Esophagus squamous epithelium (tissue), 5 donors: ENCODE measurements at places on chromosomes 2 and 18.

- no peak for DNase-seq
Observed at GRCh38 chr2:71891155-71891554, 256.5 kb downstream of the CYP26B1 start.

- DNase-seq = no peak
Observed at GRCh38 chr2:121717529-121717928, 19.1 kb downstream of the NIFK start.

- DNase-seq = no peak
Observed at GRCh38 chr2:197600306-197600705, 75.1 kb downstream of the RFTN2 start.

DNA sequence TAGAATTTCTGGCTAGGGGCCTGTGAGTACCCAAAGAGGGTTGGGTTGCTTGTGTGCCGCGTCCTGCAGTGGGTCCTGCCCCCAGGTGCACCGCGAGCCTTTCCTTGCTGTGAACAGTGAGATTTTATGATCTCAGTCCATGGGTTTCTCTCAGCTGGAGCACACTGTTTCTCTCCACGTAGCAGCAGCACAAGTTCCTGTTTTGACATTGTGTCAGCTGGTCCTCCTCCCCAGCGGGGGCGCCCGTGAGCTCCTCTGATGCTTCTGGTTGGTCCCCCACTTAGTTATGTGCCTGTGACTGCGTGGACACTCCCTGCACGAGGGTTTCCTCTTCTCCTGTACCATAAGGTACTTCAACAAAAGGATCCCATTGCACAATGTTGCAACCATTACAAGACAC, 29.8 kb downstream of the TSHZ1 start:
- no peak for DNase-seq

DNA sequence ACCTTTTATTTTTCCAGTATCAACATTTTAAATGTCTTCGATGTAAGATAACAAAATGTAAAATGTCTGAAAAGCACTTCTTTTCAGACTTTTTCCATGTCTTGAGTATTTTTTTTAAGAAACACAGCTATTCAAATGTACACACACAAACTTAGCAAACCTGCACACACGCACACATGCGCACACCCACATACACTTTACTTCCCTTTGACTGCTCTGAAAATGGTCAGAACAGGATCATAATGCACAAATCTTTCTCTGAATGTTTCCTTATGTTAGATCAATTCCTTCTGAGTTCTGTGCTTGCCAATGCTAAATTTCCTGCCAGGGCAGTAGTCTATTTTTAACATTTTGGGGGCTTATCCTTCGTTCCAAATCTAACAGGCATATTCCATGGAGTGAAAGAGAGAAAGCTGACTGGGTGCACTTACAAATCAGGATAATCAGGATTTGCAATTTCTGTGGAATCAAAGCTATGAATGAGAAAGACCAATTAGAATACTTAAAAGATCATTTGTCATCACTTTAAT, 136.3 kb downstream of the ZEB2 start:
- no peak for DNase-seq

GRCh38 chr2:99169534-99169933, 11.3 kb downstream of the MITD1 start:
- no peak for DNase-seq

DNA sequence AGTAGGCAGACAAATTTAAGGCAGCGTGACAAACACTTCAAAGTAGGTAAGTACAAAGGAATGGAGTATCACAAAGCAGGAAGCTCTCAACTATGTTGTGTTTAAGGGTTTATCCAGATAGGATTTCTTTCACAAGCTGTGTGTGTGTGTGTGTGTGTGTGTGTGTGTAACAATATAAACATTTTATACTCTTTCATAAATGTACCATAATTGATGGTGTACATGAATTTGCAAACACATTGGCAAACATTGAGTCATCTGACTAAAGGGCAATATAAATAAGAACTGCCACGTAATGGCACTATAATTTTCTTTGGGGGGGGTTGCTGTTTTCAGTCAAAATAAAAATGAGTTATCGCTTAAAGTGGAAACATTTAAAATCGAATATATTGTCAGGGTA, 1004.4 kb upstream of the DDX18 start:
- no peak for DNase-seq

- no peak for DNase-seq
Observed at GRCh38 chr2:69151931-69152330, 139.0 kb downstream of the ANTXR1 start.

DNA sequence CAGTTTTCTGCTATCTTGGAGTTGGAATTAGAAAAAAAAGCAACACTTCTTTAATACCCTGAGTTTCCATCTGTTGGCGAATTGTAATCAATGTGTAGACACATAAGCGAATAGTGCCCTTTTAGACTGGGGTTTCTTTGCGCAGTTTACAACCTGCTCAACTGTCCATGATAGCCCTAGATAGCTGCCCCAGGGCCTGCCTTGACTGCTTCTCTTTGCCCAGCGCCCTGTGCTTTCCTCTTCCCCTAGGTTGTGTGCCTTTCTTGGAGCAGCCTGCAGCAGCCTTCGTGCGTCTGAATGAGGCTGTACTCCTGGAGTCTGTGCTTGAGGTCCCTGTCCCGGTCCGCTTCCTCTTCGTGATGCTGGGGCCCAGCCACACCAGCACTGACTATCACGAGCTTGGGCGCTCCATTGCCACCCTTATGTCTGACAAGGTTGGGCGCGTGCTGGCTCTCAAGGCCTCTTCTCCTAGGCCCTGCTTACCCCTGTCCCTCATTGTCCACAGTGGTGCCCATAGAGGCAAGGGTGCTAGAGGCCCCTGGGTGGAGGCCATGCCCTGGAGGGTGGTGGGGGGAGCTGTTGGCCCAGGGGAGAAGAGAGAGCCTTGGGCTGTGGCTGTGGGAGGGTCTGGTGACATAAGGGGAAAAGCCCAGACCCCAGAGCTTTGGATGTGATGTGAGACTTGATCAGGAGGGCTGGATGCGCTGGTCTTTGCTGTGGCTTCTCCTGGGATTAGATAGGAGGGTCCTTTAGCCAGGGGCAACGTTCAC, 6.9 kb downstream of the SLC4A3 start:
- DNase-seq = no peak

DNA sequence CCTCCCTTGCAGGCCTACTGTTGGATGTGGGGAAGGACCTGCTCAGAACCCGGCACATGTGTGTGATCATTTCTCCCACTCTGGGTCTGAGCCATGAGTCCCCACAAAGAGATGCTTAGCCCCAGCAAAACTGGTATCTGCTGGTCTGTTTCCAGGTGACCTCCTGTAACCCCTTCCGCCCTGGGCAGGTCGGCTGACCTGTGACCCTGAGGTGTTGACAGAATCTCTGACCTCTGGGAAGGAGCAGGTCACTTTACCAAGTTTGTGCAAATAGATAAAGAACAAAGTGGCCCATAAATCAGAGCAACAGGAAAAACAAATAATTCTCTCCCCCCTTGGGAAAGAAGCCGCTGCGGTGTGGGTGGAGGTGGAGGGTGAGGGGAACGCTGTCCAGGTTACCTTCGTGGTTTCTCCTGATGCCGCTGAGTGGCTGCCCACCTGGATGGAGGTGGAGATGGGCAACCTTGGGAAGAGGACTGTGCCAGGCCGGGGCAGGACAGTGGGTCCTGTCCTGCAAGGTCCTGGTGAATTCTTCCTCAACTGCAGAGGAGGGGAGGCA, 174.0 kb upstream of the MYCN start:
- no peak for DNase-seq

DNA sequence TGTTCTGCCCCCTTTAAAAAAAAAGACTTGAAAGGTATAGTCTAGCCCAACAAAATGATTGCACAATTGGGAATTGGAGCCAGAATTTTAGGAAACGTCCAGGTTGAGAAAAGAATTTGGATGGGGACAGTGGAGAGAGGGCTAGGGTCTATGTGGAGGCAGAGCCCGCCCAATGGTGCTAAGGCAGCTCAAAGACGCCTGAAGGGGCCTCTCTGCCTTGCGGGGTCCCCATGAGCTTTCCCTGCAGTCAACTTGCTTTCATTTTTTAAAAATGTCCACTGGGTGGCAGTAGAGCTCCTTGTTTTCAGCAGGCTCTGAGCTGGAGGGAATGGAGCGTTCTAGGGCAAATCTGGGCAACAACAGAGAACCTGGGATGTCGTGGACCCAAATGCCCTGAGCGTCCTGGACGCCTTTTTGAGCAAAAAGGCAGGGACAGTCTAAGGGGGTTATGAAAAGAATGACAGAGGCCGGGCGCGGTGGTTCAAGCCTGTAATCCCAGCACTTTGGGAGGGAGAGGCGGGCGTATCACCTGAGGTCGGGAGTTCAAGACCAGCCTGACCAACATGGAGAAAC, 40.2 kb upstream of the ITM2C start:
- no peak for DNase-seq

DNA sequence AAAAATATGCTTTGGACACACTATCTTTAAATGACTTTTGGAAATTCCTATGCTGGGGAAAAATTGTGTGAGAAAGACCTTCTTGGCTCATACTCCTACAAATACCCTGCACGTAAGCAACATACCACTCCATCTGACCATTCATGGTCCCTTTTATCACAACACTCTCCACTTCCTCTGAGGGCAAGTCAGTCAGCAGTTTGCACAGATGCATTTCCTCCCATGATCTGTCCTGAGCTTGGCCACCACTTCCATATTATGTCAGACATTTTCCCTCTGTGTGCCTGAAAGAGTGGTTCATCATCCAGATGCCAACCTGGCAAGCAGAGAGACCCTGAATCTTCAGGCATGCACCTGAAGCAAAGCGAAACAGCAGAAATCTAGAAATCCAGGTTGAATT, 16.1 kb upstream of the REG3G start:
- DNase-seq = no peak

DNA sequence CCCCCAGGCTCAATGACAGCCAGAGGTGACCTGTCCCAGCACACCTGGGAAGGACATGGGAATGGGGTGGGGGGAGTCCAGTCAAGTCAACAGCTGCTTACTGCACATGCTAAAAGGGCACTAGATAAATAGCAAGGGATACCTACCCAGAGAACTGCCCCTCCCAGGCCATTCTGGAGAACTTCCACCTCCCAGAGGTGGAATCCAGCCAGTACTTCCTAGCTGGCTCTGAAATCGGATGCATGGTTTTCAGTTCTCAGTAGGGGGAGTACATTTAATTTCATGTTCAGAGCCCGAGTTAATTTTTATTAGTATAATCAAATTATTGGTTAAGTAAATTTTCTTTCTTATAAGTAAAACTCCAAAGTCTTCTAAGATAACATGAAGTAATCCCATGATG, 28.9 kb upstream of the ITGA6 start:
- no peak for DNase-seq

DNA sequence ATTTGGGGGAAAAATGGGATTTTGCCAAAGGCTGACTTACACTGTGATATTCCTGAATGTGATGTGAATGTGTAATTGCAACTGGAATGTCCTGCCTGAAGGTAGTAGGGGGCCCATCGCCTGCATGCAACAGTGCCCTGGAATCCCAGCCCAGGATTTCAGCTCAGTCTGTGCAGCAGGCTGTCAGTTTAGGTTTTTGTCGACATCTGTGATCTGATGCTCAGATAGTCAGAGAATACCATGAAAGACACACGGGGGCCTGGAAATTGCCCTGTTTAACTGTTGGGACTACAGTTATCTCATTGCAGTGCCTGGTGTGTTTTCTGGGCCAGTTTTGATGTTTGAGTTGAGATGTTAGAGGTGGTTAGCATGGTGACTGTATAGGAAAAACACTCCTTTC, 84.5 kb upstream of the HK2 start:
- no peak for DNase-seq

DNA sequence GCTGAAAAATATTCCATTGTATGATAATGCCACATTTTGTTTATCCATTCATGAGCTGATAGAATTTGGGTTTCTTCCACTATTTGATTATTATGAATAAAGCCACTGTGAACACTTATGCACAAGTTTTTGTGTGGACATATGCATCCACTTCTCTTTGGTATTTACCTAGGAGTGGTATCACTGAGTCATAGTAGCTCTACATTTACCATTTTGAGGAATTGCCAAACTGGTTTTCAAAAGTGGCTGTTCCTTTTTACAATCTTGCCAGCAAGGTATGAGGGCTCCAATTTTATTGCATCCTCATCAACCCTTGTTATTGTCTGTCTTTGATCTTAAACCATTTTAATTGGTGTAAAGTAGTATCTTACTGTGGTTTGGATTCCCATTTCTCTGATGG, 13.3 kb upstream of the EHBP1 start:
- DNase-seq = no peak

GRCh38 chr2:70010576-70011111, 49.2 kb upstream of the ASPRV1 start:
- no peak for DNase-seq

- DNase-seq = no peak
Observed at GRCh38 chr2:239302083-239302807, 98.6 kb downstream of the HDAC4 start.

GRCh38 chr2:42443718-42444399, 49.9 kb downstream of the KCNG3 start:
- DNase-seq = no peak

DNA sequence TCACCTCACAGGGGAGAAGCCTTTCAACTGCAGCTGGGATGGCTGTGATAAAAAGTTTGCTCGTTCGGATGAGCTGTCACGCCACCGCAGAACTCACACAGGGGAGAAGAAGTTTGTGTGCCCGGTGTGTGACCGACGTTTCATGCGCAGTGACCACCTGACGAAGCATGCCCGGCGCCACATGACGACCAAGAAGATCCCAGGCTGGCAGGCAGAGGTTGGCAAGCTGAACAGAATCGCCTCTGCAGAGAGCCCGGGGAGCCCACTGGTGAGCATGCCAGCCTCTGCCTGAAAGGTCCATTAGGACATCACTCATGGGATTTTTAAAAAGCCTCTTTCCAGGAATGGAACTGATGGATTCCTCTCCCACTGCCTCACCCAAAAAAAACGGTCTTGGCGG, 8.9 kb downstream of the KLF11 start:
- no peak for DNase-seq

GRCh38 chr2:109346601-109347228, 217.7 kb downstream of the SH3RF3 start:
- DNase-seq = no peak

DNA sequence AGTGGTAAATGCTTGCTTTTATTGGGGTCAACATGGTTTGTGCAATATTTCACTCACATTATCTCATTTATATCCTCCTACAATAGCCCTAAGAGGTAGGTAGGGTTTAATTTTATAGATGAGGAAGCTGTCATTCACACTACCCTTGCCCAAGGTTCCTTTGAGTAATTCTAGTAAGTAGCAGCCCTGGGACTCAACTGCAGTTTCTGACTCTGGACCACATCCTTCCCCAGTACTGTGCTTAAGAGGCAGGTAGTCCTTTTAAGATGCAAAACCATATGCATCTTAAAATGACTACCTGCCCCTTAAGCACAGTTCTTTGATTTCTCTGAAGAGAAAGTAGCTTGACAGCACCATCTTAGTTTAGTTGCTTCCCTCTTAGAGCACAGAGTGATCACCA, 15.7 kb upstream of the NT5C1B start:
- no peak for DNase-seq
